ENCODE measurements at places on chromosomes 1 and 21.

- no peak for DNase-seq
These were observed 21.8 kb downstream of the CAPN2 start for GRCh38 chr1:223733898-223734852.

GRCh38 chr1:24754229-24754628 is 9.0 kb downstream of the CLIC4 start:
- no peak for DNase-seq

DNA sequence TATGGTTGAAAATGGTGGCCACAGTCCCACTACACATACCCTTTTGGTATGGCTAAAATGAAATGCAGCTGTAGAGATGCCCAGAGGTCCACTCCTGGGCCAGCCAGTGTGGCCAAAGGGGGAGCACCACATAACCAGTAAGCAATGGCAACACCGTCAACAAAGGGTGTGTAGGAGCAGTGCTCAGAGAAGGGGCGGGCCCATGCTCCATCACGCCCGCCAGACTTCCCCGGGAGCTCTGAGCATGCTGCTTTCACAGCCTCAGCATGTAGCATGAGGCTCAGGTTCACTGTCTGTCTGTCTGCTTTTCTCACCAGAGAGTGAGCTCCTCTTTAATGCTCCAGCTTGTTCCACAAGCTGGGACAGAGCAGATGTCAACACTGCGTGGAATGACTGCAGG is 537.6 kb downstream of the MATN1 start:
- DNase-seq = no peak

GRCh38 chr1:220255204-220255603 is 17.0 kb downstream of the RAB3GAP2 start:
- DNase-seq = no peak

DNA sequence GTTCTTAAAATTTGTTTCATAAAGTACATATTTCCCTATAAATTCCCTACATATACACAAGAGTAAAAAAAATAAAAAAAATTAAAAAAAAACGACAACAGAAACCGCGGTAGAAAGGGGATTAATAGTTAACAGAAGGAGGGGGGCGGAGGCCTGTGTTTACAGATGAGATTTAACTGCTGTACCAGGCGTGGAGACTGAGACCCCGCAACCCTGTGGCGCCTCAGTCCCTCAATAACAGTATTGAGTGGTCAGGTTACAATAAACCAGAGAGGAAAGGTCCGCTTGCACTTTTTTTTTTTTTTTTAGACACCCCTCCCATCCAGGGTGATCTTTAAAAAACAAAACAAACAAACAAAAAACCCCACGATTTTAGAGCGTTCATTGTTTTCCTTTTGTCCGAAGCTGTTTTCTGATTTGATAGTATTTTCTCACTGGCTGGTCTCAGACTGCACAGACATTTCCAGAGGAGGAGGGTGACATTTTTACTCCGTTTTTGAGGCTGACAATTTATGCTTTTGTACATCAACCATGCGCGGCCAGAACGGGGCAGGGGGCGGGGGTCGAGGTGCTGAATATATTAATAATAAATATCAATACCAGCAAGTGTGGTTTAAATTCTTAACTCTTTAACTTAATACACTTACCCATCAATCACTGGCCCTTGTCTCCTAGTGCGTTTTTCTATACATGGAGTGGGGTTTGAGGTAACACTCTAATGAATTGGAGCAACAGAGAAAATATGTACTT is 1223.9 kb downstream of the BRINP3 start:
- no peak for DNase-seq

DNA sequence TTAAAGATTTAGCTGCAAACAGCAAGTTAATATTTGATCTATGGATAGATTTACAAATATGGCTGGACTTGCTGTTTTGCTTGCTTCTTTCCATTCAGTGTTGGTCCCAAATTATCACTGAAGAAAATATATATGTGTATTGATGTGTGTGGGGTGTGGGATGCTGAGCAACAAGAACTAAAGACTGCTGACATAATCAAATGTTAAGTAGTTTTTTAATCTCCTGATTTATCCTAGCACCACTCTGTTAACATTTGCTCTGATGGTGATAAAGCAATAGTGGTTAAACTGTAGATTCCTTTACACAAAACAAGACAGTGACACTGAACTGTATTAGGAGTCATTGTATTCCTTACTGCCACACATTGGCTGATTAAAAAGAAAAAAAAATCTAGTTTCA is 1023.5 kb upstream of the B3GALT2 start:
- DNase-seq = no peak

DNA sequence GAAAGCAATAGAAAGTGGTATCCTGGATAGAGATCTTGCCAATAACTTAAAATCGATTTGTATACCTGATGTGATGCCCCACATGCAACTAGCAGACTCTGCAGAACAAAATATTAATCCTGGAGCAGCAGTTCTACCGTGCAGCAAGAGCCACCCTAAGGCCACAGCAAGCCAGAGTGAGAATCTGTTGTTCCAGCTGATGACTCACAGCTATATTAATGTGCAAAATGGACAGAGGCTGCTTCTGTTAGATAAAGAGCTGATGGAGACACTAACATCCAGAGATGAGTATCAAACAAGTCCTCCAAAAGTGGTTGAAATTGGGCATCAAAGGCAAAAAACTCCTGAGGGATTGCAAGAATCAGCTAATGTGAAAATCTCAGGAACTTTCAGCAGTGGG is 127.8 kb downstream of the MACF1 start:
- DNase-seq = peak; percentile 21

DNA sequence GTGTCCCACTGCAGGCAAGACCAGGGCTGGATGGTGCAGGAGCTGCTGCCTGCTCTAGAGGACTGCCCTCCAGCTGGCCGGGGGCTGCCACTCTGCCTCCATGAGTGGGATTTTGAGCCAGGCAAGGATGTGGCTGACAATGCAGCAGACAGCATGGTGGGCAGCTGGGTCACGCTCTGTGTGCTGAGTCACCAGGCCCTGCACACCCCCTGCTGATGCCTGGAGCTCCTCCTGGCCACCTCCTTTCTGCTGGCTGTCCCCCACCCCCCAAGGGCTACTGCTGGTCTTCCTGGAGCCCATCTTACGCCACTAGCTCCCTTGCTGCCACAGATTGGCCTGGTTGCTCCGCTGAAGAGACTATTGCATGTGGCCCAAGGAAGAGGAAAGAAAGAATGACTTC is 3.9 kb upstream of the ZSCAN20 start:
- DNase-seq = no peak

GRCh38 chr1:170545476-170545875 is 13.5 kb downstream of the GORAB start:
- DNase-seq = no peak

DNA sequence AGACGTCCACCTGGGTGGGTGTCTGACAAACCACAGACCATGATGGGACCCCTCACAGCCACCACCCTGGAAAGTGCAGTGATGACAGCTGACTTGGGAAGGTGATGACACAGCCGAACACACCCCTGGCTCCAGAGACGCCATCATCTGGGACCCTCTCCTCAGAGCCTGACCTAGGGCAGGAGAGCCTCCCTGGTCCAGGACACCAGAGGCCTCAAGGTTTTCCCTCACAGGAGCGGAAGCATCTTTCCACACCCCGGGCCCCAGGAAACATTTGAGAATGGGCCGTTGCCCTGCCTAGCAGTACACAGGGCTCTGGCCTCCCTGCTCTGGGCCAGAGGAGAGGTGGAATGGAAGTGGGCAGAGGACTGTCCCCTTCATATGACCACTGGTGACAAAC is 79.7 kb downstream of the SYT2 start:
- no peak for DNase-seq

DNA sequence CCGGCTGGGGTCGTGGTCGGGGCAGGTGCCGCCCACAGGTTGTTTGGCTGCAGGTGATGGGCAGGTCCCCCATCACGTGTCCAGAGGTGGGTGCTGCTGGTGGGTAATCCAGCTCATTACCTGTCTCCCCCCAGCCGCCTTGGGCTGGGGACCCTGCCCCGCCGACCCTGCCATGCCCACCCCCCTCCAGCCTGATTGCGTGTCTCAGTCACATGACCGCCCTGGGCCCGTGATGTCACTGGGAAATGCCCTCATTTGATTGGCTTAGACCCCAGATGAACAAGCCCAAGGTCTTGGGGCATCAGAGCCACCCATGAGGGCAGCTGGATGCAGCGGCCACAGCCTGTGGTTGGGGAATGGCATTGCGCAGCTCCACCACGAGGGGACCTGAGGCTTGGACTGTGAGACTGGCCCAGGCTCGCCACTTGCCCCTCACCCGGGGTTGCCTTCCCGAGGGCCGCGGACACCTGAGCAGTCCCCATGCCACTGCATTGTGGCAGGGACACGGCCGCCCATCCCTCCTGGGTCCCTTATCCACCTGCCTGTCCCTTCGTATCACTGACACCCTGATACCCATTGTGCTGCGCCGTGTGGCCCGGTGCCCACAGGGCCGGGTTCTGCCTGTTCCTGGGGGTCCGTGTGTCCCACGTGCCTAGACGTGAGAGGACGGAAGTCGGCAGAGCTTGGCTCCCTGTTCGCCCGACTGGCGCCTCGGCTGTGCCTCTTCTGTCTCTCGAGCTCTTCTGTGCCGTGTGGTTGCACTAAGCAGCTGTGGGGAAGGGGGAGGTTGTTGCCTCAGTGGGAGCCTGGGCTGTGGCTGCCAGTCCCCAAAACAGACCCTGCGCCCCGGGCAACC is 68.0 kb downstream of the FAAP20 start:
- no peak for DNase-seq

- DNase-seq = no peak
These were observed 18.4 kb upstream of the ELK4 start for GRCh38 chr1:205650241-205650640.
